H54 (cell line): ENCODE measurements at places on chromosomes 1 and 21.

DNA sequence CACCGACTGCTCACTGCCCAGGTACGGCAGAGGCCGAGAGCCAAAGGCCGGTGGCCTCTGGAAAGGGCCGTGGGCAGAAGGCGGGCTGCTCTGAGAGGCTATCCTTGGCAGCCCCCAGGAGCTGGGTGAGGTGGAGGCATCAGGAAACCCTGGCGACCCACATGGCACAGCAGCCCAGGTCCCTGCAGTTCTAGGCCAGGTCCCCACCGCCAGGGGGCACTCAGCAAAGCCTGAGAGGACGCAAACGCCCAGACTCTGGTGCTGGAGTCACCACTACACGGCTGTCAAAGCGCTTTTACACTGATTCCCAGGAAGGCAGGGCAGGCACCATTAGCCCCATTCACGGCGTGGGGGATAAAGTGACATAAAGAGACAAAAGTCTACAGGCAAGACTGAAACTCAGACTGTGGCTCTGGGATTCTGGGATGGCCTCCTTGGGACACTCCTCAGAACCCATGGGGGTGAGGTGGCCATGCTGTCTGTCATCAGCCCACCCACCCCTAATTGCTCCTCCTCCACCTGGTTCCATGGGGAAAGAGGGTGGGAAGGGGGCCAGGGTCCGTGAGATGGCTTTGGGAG lies 4.9 kb downstream of the PLEKHG5 start:
- peak; percentile 90 for DNase-seq

GRCh38 chr1:186948535-186948934 lies 119.8 kb downstream of the PLA2G4A start:
- no peak for DNase-seq

DNA sequence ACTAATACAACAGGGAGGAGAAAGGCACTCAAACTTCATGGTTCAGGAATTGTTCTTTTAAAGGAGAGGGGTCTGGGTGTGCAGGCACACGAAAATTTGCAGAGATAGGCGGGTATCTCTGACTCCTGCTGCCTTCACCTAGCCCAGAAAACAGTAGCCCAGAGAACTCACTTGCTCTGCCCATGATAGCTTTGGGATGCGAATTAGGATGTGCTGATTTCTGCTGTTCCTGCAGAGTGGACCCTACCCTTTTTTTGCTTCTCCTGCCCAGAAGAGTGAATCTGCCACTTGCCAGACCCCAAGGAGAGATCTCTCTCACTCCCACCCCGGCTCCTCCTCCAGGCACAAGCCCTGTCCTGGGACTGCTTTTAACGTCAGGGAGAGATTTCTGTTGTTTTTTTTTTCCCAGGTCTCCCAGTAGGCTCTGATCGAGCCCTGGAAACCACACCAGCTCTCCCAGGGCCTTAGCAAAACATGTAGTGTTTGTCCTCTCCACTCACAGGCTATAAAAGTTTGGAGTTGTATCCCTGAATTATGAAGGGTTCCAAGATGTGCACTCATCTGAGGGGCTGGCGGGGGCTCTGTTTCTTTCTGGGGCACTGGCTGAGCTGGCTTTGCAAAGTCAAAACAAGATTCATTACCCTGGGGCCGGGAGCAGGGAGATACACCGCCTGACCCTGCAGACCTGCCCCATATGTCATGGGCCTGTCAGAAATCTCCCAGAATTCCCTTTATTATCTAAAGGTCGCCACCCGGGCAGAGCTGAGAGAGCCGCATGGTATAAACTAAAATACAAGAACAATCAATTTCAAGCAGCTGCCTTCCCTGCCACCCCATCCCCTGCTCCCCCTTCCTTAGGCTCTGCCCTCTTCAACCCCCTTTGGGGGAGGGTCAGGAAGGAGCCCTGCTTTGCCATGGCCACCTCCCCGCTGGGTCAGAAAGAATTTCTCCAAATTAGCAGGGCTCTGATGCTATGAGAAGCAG lies 17.9 kb downstream of the PLXNA2 start:
- no peak for DNase-seq

DNA sequence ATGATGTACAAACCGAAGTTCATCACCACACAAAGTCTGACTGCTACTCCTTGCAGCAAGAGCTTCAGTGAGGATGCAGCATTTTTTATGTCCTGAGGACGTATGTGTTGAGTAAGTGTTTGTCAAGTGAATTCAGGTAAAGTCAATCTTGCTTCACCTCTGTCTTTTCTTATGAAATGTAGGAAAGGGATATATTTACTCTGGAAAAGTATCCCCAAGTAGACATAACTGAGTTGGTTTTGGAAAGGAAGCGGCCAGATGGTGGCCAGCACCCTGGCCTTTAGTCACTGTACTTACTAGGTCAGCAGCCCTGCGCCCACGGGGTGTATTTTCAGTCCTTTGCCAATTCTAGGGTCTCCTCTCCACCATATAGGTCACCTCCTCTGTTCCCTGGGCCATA lies 75.2 kb downstream of the SUSD4 start:
- DNase-seq: no peak

DNA sequence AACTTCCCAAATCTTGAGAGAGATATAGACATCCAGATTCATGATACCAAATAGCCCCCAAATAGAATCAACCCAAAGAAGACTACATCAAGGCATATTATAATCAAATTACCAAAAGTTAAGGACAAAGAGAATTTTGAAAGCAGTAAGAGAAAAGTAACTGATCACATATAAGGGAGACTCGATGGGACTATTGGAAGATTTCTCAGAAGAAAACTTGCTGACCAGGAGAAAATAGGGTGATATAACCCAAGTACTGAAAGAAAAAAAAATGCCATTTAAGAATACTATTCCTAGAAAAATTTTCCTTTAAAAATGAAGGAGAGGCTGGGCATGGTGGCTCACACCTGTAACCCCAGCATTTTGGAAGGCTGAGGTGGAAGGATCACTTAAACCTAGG lies 30.5 kb upstream of the WNT2B start:
- DNase-seq: no peak

- no peak for DNase-seq
These were observed 102.0 kb upstream of the TRABD2B start for GRCh38 chr1:48099072-48099773.

GRCh38 chr1:157090771-157091170 lies 8.8 kb downstream of the ETV3L start:
- DNase-seq: no peak

DNA sequence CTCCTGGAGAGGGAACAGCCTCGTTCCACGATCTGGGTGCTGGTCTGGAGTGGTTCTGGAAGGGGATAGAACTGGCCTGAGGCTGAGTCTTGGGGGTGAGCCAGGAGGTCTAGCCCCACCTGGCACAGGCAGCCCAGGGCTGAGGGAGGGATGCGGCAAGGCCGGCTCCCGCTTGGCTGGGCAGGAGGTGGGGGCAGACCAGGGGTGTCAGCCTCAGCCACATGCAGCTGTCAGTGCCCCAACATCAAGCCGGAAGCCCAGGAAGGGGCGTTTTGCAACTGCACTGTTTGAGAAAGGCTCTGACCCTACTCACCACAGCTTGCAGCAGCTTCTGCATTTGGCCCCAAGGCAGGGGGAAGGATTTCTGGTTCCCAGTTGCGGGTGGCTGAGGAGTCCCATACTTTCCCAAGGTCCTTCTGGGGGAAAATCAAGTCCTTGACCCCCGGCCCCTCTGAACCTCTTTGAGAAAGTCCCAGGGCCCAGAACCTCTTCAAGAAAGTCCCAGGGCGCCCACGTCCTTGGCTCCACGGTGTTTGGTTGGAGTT lies 2.0 kb downstream of the EFHD2 start:
- DNase-seq: no peak

- DNase-seq: no peak
These were observed 560.4 kb downstream of the PTBP2 start for GRCh38 chr1:97281962-97282361.

GRCh38 chr1:12678820-12679219 lies 34.9 kb downstream of the AADACL4 start:
- no peak for DNase-seq

DNA sequence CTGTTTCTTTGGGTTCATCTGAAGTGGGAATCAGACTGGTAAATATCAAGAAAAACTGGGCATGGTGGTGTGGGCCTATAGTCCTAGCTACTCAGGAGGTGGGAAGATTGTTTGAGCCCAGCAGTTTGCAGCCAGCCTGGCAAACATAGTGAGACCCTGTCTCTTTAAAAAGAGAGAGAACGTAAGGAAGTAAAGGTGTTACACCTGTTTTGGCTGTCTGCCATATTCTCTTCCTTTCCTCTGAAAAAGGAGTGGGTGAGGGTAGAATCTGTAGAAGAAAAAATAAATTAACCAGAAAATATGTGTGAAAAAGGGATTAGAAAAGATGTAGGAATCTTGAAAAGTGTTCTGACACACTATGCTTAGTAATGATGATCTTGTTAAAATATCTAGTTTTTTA lies 20.0 kb downstream of the AHCYL1 start:
- no peak for DNase-seq

GRCh38 chr1:100456880-100457279 lies 81.1 kb upstream of the GPR88 start:
- DNase-seq: no peak

DNA sequence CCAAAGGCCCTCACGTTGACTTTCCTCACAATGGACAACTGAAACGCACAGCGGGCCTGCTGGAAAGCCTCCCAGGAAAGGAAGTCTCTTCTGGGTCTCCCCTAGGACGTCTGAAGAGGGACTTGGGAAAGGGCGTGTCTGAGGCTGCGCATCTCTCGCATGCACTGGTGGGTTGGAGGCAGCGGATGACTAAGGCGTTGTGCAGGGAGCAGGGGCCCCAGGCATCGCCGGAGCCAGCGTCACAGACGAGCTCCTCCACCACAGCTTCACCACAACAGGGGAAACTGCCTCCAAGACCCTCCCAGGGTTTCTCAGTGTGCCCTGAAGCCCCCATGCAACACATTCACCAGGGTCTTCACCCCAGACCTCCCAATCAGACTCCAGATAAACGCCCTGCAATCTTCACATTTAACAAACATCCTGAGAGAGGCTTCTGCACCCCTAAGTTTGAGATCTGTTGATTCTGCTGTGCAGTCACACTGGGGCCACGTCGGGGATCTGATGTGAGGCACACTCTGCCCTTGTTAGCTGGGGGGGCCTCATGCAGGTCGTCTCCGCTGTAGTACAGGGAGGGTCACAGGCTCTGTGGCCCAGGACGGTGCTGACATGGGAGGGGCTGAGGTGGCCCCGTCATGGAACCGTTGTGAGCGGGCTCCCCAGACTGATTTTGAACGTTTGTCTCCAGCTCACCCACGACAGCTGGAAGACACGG lies 7.0 kb upstream of the TFF1 start:
- no peak for DNase-seq

DNA sequence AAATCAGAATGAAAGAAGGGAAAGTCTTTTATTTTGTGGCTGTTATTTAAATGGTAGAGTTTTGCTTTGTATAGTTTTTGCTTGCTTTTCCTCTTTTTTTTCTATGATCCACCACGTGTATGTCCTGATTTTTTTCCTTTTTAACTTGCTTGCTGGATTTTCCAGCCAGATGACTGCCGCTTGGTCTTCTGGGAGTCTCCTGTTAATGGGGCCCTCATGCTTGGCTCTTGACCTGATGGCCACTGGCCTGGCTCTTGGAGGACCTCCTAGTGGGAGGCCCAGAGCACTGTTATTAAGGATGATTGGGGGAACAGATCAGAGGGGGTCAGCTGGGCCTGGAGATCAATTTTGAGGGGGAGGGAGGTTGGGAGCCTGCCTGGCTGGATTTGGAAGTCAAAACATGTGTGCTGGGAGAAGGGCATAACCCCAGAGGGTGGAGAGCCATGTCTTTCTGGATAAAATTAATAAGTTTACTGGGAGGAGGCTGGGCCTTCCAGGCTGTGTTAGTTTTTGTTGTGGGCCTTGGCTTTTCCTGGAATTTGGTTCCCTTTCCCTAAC lies 1.2 kb downstream of the FGGY start:
- no peak for DNase-seq

- DNase-seq: no peak
These were observed 170.9 kb downstream of the ZBTB18 start for GRCh38 chr1:244221991-244222390.

DNA sequence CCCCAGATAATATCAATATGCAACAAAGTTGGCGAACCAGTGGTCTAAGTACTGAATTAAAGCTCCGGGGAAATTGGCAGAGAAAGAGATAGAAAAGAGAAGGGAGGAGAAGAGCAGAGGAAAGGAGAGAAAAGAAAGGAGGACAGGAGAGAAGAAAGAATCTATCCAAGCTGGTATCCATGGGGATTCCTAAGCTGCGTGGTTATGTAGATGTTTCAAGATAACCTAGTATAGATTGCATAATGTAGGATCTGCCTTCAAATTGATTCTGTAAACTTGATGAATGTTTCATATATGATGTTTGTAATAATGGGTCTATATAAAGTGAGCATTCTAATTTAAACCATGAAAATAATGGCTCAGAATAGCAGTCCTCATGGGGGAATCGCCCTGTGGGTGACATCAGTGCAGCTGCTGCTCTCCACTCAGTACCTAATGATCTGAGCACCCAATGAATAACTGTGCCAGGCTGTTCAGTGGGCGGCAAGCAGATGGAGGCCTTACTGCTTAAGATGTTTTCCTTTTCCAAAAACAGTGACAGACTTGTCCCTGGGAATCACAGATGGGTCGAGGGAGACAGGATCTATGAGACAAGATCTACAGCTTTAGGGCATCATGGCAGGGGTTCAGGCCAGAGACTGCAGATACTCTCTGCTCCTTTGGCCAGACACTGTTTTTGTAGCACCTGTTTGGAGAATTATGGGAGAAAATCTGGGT lies 78.0 kb downstream of the LAMC2 start:
- no peak for DNase-seq

DNA sequence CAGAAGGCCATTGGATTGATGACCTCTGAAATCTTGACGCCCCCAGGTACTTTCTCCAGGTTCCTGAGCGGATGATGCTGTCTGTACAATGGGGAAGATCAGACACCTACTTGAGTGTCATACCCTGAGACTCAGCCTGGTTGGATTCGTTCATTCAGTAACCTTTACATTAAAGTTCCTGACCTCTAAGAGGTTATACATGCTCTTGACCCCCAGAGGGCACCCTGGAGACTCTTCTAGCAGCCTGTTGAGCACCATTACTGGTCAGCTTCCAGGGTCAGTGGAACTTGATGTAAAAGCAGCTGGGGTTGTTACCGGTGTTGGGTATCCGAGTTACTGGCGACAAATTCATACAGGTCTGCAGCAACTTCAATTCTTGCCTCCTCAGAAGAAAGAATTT lies 114.3 kb upstream of the ZNF678 start:
- DNase-seq: peak; percentile 45

DNA sequence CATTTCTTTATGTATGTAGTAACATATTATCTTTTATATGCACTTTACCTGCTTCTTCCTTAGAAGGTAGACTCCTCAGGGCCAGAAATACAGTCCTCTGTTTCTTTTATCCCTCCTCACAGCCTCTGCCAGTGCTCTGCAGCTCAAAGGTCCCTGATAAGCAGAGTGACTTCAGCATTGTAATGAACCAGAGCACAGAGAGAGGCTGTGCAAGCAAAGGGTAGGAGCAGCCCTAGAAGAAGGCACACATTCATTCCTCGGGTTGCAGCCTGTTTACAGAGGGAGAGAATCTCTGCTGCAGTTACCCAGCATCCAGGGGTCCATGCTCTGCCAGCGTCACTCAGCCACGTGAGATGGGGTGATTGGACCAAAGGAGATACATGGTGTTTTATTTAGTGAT lies 101.1 kb downstream of the RHOU start:
- no peak for DNase-seq
